Natural killer cell (primary cell): ENCODE measurements at places on chromosomes 5 and 9. TPM values are rescaled to one million over a fixed set of nuclear protein-coding genes. Genes with fewer than 3 reads are reported as not detected.

DNA sequence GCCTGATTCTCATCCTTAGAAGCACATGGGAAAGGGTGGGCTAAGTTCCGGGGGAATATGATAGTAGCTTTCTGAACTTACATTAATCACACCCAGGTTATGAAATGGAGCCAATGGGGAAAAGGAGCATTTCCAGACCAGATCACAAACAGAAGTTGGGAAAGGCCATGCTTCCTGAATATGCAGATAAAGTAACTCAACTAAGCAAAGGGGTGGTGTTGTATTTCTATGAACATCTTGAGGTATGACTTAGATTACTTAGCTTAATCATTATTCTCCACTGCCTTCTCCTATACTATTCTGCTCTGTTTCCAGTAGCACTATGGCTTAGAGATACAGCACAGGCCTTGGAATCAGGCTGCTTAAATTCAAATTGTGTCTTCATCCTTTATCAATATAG is 10.5 kb downstream of the C5orf46 start:
- no peaks in the 10 kb centered on the region for H3K4me1 ChIP-seq
- no peak overlapping the region for H3K27ac ChIP-seq
- no peaks in the 10 kb centered on the region for H3K36me3 ChIP-seq
- no peaks in the 10 kb centered on the region for H3K27me3 ChIP-seq

GRCh38 chr9:107953556-107954125 is 464.1 kb upstream of the KLF4 start:
- H3K27me3 ChIP-seq: no peaks in the 10 kb centered on the region
- no peak overlapping the region for H3K27ac ChIP-seq
- no peak for DNase-seq
- no peaks in the 10 kb centered on the region for H3K36me3 ChIP-seq

- H3K36me3 ChIP-seq: no peaks in the 10 kb centered on the region
- DNase-seq: no peak
- no peak overlapping the region for H3K4me3 ChIP-seq
- no peaks in the 10 kb centered on the region for H3K27me3 ChIP-seq
- H3K27ac ChIP-seq: no peak overlapping the region
- H3K4me1 ChIP-seq: no peaks in the 10 kb centered on the region
These were observed 24.0 kb downstream of the TMOD1 start for GRCh38 chr9:97525451-97525850.

DNA sequence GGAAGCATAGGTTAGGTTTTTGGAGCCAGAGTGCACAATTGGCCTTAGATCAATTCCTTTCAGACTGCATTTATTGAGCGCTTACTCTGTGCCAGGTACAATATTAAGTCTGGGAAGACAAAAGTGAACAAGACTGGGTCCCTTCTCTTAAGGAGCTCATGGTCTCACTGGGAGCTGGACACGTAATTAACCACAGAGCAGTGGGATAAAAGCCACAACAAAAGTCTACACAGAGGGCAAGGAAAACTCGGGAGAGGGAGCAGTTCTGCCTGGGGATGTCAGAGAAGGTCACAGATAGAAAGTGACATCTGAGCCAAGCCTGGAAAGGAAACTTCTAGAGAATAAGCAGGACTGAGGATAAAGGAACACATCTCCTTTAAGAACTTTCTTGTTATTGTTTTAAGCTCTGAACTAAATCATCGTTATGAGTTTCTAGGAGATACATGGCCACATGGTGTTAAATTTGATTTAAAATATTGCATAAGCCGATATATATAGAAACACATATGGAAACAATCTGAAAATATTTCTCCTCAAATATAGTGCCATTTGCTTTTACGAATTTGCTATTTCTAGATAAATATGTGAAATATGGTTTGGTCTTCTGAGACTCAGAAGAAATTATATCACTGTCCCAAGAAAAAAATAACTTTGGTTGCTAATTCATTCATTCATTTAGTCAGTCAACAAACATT is 40.1 kb upstream of the PDE8B start:
- H3K4me3 ChIP-seq: no peak overlapping the region
- H3K27ac ChIP-seq: no peak overlapping the region
- H3K36me3 ChIP-seq: no peaks in the 10 kb centered on the region
- no peaks in the 10 kb centered on the region for H3K27me3 ChIP-seq
- H3K4me1 ChIP-seq: no peaks in the 10 kb centered on the region

DNA sequence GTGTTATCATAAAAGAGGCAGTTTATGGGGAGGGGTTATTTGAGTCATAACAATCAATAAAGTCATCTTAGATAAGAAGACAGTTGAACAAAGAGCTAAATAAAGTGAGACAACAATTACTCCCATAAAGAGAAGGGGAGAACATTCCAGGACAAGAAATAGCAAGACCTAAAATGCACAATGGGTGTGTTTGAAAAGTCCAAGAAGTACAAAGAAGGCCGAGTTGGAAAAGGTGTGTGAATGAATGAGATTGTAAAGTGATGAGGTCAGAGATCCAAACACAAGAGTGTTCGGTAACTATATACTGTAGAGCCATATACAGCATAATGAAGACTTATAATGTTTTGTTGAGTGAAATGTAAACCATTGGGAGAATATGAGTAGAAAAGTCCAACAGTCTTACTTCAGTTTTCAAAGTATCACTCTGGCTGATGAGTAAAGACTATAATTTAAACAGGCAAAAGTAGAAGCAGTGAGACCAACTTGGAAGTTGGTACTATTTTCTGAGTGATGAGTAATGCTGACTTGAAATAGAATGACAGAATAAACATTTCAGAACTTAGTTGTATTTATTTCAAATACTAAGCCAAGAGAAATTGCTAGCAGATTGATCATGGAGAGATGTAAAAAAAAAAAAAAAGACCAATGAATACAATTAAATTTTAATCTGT is 868.7 kb upstream of the CDH9 start:
- no peaks in the 10 kb centered on the region for H3K36me3 ChIP-seq
- H3K4me1 ChIP-seq: no peaks in the 10 kb centered on the region
- H3K27ac ChIP-seq: no peak overlapping the region
- H3K4me3 ChIP-seq: no peak overlapping the region
- DNase-seq: no peak

- H3K36me3 ChIP-seq: no peaks in the 10 kb centered on the region
- no peak overlapping the region for H3K4me3 ChIP-seq
- peaks cover 16% of the 10 kb centered on the region for H3K4me1 ChIP-seq
- H3K27me3 ChIP-seq: no peaks in the 10 kb centered on the region
- H3K27ac ChIP-seq: no peak overlapping the region
- peak; percentile 82 for DNase-seq
These were observed 33.8 kb downstream of the MFAP3 start for GRCh38 chr5:154072414-154073171.

DNA sequence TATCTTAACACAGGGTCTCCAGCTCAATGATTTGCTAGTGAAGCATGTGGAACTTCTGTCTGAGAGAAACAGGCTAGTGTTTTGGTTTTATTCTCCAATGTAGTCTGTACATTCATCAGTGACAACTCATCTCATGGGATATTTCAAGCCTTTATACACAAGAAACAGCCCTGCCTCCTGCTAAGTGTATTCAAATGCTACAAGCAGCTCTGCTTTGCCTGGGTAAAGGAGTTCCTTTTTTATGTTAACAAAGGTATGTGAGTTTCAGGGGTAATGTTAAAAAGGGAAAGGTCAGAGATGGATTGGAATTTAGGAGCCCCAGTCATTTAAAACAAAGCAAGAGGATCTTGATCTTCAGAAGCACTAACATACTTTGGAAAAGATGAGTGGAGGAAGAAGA is 498.7 kb downstream of the ISL1 start:
- H3K27me3 ChIP-seq: no peaks in the 10 kb centered on the region
- H3K4me1 ChIP-seq: no peaks in the 10 kb centered on the region
- no peak for DNase-seq
- H3K27ac ChIP-seq: no peak overlapping the region
- no peaks in the 10 kb centered on the region for H3K36me3 ChIP-seq

DNA sequence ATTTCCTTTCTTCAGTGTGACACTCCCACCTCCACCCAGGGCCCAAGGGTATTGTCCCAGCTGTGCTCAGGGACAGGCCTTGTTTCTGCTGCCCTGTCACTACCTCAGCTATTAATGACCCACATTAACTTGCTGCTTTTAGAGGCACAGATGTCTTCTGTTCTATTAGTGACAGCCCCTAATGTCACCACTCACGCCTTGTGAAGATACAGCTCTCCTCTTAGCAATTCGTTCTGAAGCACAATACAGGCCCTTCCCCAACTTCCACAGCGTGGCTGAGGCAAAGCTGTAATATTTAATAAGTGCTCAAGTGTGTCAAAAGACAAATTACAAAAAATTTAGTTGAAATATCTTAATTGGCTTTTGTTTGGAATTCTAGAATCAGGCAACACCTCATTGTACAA is 44.7 kb upstream of the HMGCS1 start:
- no peak overlapping the region for H3K27ac ChIP-seq
- DNase-seq: no peak
- H3K27me3 ChIP-seq: no peaks in the 10 kb centered on the region
- H3K4me3 ChIP-seq: no peak overlapping the region
- H3K4me1 ChIP-seq: no peaks in the 10 kb centered on the region

DNA sequence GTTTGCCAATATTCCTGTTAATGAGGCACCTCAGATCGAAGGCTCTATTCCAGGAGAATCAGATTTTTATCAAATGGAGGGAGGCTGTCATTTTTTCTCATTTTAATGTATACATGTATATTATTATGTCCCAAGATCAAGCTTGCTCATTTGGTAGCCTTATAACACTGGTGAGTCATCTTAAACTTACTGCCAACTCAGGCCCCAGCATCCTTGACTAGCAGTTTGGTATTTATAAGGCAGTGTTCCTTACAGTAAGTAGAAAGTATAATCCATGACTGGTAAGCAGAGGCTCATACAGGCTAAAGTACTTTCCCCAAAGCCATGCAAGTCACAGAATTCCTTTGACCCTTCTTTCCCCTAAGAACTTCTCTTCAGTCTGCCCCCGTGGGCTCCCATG is 90.7 kb upstream of the NR3C1 start:
- no peak overlapping the region for H3K27ac ChIP-seq
- H3K4me3 ChIP-seq: no peak overlapping the region
- no peaks in the 10 kb centered on the region for H3K27me3 ChIP-seq
- no peak for DNase-seq

- H3K36me3 ChIP-seq: no peaks in the 10 kb centered on the region
- H3K4me1 ChIP-seq: no peaks in the 10 kb centered on the region
- H3K4me3 ChIP-seq: no peak overlapping the region
- DNase-seq: no peak
These were observed 235.3 kb downstream of the GABRB2 start for GRCh38 chr5:161311146-161311708.

The SLC6A3 gene
- total RNA-seq: not detected

The SMIM3 gene
- total RNA-seq: 8.9 TPM

The TMEM38B gene
- 8.0 TPM for total RNA-seq

The PPP6C gene
- 37.4 TPM for total RNA-seq

The IL17B gene
- total RNA-seq: not detected

The CLIC3 gene
- total RNA-seq: 286 TPM

The NMUR2 gene
- not detected for total RNA-seq
